Mesendoderm (in vitro differentiated cells): ENCODE measurements at places on chromosomes 2 and 18.

- H3K27ac ChIP-seq: no peak overlapping the region
Observed at GRCh38 chr2:233210843-233211547, 40.5 kb upstream of the ATG16L1 start.

DNA sequence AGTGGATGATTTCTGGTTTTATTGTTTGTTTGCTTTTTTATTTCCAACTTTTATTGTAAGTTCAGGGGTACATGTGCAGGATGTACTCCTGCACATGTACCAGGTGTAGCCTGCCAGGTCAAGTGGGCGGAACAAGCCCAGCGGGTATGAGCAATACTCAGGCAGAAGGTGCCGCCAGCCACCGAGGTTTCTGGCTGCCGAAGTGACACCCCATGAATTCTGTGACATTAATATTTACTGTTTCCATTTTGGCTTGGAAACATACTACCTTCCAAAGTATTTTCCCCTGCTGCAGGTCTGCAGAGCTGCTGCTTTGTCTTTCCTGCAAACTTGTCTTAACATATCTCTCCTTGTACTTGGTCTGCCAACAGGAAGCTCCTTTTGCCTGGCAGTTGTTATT, 78.5 kb downstream of the PTPN4 start:
- H3K4me1 ChIP-seq: no peaks in the 10 kb centered on the region
- no peaks in the 10 kb centered on the region for H3K36me3 ChIP-seq
- DNase-seq: no peak

- H3K27ac ChIP-seq: no peak overlapping the region
- H3K4me3 ChIP-seq: no peak overlapping the region
- no peaks in the 10 kb centered on the region for H3K36me3 ChIP-seq
- no peaks in the 10 kb centered on the region for H3K27me3 ChIP-seq
- H3K4me1 ChIP-seq: no peaks in the 10 kb centered on the region
Observed at GRCh38 chr18:74128159-74128558, 19.5 kb downstream of the FBXO15 start.

DNA sequence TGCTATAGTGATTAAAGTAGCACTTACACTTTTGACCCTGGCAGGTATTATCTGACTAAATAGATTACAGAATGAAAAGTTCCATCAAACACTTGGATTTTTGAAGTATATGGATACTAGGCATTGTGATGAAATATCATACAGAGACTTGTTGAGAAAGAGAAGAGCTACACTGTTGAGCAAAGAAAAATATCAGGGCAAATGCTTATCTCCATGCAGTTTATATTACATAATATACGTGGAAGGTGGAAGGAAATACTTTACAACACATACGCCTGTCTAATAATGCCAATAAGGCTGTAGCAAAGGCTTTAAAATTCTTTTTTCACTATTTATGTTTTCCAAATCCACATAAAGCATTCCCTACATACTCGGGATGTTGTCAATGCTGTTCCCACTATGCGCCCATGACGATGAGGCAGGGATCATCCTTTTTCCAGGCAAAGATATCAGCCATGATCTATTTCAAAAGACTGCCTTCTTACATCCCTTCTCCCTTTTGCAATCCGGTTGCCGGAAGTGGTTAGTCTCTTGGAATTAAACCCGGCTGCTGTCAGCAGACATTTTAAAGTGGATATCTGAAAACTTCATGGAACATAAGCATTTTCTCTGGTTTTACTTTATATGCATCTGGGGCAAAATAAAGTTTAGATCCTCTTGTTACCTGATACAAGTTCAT, 92.6 kb upstream of the ITGA4 start:
- no peaks in the 10 kb centered on the region for H3K36me3 ChIP-seq
- H3K27ac ChIP-seq: no peak overlapping the region
- no peaks in the 10 kb centered on the region for H3K27me3 ChIP-seq
- no peaks in the 10 kb centered on the region for H3K4me1 ChIP-seq
- H3K4me3 ChIP-seq: no peak overlapping the region

GRCh38 chr2:171807119-171807518, 86.9 kb downstream of the SLC25A12 start:
- no peaks in the 10 kb centered on the region for H3K27me3 ChIP-seq
- no peaks in the 10 kb centered on the region for H3K36me3 ChIP-seq
- H3K27ac ChIP-seq: no peak overlapping the region
- H3K4me3 ChIP-seq: no peak overlapping the region
- no peak for DNase-seq
- H3K4me1 ChIP-seq: no peaks in the 10 kb centered on the region

GRCh38 chr2:142881619-142882018, 4.2 kb downstream of the KYNU start:
- H3K27ac ChIP-seq: no peak overlapping the region
- DNase-seq: no peak
- no peak overlapping the region for H3K4me3 ChIP-seq
- no peaks in the 10 kb centered on the region for H3K27me3 ChIP-seq

DNA sequence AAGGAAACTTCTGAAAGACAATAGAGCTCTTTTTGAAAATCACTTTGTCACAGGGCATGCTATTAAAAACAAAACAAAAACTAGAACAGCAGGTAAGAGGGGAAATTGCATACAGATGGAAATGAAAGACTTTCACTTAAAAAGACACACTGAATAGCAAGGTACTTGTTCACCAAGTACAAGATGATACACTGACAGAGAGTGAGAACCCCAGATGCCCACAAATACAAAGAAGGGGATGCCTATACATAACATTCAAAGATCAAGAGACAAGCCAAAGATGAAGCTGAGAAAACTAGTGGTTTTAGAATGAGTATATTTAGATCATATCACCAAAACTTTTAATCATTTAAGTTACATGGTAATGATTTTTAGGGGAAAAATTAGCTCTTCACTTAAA, 60.7 kb downstream of the ASXL2 start:
- no peaks in the 10 kb centered on the region for H3K27me3 ChIP-seq
- no peak overlapping the region for H3K27ac ChIP-seq
- H3K4me1 ChIP-seq: no peaks in the 10 kb centered on the region
- DNase-seq: no peak
- no peak overlapping the region for H3K4me3 ChIP-seq
- H3K36me3 ChIP-seq: no peaks in the 10 kb centered on the region

DNA sequence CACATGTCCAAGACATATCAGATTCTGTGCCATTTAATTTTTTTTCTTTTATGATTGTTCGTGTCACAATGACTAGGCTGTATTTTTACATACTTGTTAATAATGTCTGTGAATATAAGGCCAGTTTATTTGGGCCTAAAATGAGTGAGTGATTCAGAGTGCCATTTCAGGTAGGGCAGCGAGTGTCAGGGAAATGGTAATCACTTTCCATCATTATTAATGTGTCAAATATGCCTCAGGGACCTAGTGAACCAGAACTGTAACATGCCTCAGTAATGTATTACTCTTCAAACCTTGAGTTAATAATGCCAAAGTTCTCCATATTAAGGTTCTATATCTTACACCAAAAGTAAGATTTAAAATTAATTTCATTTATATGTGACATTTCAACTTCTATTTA, 8.6 kb downstream of the FAM171B start:
- no peak for DNase-seq
- H3K27ac ChIP-seq: no peak overlapping the region
- H3K4me1 ChIP-seq: no peaks in the 10 kb centered on the region

- no peaks in the 10 kb centered on the region for H3K36me3 ChIP-seq
- H3K4me1 ChIP-seq: peaks cover 6% of the 10 kb centered on the region
- H3K27ac ChIP-seq: no peak overlapping the region
Observed at GRCh38 chr18:27558388-27559155, 373.5 kb upstream of the CHST9 start.

- no peak overlapping the region for H3K27ac ChIP-seq
- H3K4me3 ChIP-seq: no peak overlapping the region
- no peaks in the 10 kb centered on the region for H3K4me1 ChIP-seq
Observed at GRCh38 chr2:150963336-150963735, 298.3 kb downstream of the RBM43 start.

- no peaks in the 10 kb centered on the region for H3K36me3 ChIP-seq
- no peaks in the 10 kb centered on the region for H3K27me3 ChIP-seq
- H3K4me3 ChIP-seq: no peak overlapping the region
Observed at GRCh38 chr2:123746006-123746405, 279.1 kb upstream of the CNTNAP5 start.

DNA sequence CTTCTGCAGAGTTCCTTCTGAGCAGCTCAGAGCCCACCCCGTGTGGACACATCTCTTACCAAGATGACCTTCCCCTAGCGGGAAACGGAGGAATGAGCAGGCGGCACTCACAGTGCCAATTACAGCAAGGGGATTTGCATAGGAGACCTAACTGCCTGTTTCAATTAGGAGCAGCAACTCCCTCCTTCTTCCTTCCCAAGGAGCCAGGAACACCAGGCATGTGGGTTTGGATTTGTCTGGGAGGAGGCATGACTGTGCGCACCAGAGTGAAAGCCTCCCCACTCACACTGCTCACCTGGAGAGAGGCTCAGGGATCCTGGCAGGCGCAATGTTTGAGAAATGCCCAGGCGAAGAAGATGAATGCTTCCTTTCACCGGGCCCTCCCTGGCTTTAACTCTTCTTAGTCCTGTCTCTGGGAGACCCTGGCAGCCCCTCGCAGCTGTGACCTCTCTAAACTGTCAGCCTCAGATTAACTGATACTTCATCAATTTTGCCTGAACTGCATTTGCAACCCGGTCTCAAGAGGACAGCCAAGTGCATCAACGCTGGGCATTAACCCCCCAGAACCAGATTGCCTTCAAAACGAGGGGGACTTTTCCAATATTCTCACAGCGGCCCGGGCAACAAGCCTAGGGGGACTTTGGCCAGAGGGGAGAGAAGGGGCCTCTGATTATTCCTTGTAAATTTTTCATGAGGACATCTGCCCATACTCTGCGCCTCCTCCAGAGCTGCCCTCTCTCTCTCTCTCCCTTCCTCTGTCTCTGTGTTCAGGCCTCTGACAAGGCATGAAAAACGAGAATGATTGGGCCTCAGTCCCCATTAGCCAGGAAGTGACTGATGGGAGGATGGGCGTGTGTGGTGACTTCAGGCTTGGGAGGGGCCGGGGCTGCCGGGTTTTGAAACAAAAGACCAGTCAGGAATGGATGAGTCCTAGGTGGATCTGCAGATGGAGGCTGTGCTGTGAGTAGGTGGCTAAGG, 93.8 kb downstream of the CMPK2 start:
- DNase-seq: peak; percentile 88
- H3K27ac ChIP-seq: no peak overlapping the region
- H3K36me3 ChIP-seq: no peaks in the 10 kb centered on the region
- H3K4me1 ChIP-seq: no peaks in the 10 kb centered on the region

DNA sequence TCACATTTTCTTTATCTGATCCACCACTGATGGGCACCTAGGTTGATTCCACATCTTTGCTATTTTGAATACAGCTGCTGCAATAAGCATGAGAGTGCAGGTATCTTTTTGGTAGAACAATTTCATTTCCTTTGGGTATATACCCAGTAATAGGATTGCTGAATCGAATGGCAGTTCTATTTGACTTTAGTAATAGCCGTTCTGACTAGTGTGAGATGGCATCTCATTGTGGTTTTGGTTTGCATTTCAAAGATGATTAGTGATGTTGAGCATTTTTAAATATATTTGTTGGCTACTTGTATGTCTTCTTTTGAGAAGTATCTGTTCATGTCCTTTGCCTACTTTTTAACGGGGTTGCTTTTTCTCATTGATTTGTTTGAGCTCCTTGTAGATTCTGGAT, 72.3 kb downstream of the CCDC138 start:
- no peak overlapping the region for H3K27ac ChIP-seq
- no peaks in the 10 kb centered on the region for H3K36me3 ChIP-seq
- H3K4me1 ChIP-seq: no peaks in the 10 kb centered on the region
- no peak overlapping the region for H3K4me3 ChIP-seq
- H3K27me3 ChIP-seq: no peaks in the 10 kb centered on the region

DNA sequence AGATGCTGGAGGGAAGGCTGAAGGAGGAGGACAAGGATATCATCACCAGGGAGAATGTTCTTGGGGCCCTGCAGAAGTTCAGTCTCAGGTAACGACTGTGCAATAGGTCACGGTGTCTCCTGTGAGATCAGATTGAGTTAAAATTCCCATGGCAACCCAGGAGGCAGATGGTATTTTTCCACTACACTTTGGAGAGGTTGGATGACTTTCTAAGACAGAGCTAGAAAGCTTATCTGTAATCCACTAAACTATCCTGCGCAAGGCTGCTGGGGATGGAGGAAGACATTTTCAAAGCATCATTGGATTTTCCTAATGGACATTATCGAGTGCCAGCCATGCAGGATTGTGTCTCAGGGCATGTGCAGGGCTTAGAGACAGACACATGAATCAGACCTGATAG, 74.6 kb downstream of the ARMC9 start:
- no peaks in the 10 kb centered on the region for H3K27me3 ChIP-seq
- no peak overlapping the region for H3K4me3 ChIP-seq
- H3K27ac ChIP-seq: no peak overlapping the region
- no peak for DNase-seq

DNA sequence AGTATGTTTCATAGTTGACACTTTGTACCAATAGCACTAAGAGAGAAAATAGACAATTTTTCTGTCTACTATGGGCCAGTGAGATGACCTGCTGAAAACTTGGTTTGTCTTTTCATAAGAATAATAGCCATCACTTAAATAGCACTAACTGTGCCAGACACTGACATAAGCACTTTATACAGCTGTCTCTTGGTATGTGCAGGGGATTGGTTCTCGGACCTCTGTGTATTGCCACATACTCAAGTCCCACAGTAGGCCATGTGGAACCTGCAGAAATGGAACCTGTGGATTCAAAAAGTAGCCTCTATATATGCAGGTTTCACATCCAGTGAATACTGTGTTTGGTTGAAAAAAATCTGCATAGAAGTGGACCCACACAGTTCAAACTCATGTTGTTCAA, 126.7 kb downstream of the XRCC5 start:
- H3K4me3 ChIP-seq: no peak overlapping the region
- H3K36me3 ChIP-seq: no peaks in the 10 kb centered on the region
- H3K27me3 ChIP-seq: no peaks in the 10 kb centered on the region

GRCh38 chr18:62519684-62520083, 3.1 kb upstream of the ZCCHC2 start:
- no peak for DNase-seq
- H3K27me3 ChIP-seq: no peaks in the 10 kb centered on the region
- H3K36me3 ChIP-seq: no peaks in the 10 kb centered on the region

GRCh38 chr2:160353166-160353565, 140.4 kb downstream of the RBMS1 start:
- H3K36me3 ChIP-seq: no peaks in the 10 kb centered on the region
- no peaks in the 10 kb centered on the region for H3K4me1 ChIP-seq
- no peak overlapping the region for H3K27ac ChIP-seq
- H3K27me3 ChIP-seq: no peaks in the 10 kb centered on the region

DNA sequence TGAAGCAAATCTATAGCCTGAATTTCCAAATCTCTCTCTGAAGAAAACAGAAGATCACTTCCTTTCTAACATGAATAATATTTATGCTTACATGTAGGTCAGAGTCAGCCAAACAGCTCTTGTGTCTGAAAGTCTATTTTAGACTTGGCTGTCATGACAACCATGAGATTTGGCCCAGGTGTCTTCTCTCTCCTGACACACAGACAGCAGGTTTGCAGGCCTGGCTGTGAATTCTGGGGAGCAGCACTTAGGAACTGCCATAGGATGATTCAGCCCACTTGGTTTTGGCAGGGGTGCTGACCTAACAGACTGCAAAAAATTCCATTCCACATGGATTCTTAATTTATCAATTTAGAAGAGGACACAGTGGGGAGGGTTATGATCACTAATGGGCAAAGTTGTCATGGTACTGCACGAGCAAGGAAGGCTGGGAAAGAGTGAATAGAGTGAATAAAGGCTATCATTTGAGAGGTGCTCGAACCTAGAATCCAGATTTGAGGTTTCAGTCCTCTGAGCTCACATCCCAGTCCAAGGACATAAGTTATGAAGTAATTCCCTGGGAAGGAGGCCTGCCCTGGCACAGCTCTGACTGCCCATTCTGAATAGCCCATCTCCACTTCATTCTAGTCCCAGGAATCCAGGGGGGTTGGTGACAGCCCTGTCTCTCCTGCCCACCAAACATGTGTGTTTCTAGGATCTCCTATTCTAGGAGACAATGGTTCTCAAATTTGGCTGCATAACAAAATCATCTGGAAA, 453.9 kb upstream of the TRIB2 start:
- no peaks in the 10 kb centered on the region for H3K4me1 ChIP-seq
- no peaks in the 10 kb centered on the region for H3K27me3 ChIP-seq
- H3K4me3 ChIP-seq: no peak overlapping the region
- DNase-seq: no peak
